NCI-H2081 (cell line): ENCODE measurements at places on chromosomes 1 and 21.

- DNase-seq: no peak
Measured at GRCh38 chr1:2091611-2092604, 41.7 kb downstream of the PRKCZ start.

GRCh38 chr1:238001818-238002217 lies 111.1 kb upstream of the ZP4 start:
- no peak for DNase-seq

GRCh38 chr1:32902535-32902920 lies 1.3 kb upstream of the TMEM54 start:
- DNase-seq: no peak

DNA sequence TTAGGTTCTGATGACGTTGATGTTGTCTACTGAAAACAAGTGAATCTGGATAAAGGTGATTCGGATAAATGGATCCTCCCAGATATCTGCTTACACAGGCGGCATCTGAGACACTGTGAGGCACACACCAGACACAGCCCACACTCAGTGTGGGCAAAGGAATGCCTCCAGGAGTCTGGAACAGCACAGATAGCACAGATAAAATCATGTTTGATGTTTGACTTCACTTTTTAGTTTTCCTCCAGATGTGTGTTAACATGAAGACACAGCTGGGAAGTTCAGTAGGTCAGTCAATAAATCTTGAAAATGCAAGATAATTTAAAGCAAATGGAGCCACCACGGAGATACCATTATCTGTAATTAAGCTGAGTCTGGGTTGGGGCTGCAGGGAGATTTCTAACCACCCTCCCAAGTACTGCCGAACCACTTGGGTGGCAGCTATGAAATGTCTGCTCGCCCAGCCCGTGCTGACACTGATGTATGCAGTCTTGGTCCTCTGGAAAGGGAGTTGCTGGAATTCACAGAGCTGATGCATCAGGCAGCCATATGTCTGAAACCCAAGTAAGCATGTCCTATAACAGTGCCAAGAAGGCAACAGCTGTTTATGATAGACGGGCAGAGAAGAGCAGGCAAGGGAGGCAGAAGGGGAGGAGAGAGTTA lies 11.7 kb downstream of the CAPN9 start:
- DNase-seq: no peak

DNA sequence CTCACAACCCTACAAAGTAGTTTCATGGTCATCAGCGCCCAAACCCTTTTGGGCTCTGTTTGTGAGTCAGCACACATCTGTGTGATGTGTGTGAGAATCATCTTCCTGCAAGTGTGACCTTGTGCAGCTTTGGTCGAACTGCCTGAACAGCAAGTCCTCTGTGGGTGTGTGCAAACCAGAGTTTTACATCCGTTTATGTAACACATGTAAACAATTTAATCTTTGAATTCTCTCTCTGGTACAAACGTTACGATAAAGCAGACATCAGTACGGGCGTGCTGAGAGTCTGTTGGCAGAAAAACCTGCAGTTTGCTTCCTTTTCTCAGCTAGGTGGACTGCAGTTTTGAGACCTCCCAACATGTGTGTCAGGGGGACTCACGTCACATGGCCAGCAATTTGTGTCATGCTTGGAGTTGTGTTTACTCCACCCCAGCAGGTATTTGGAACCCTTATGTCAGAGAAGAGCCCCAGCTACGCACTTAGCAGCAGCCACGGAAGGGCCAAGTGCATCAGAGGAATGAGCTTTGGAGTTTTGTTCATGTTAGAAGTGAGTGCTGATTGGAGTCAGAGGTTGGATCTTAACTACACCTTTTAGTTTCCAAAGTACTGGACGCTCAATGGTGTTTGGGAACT lies 230.8 kb downstream of the PAPPA2 start:
- DNase-seq: no peak

DNA sequence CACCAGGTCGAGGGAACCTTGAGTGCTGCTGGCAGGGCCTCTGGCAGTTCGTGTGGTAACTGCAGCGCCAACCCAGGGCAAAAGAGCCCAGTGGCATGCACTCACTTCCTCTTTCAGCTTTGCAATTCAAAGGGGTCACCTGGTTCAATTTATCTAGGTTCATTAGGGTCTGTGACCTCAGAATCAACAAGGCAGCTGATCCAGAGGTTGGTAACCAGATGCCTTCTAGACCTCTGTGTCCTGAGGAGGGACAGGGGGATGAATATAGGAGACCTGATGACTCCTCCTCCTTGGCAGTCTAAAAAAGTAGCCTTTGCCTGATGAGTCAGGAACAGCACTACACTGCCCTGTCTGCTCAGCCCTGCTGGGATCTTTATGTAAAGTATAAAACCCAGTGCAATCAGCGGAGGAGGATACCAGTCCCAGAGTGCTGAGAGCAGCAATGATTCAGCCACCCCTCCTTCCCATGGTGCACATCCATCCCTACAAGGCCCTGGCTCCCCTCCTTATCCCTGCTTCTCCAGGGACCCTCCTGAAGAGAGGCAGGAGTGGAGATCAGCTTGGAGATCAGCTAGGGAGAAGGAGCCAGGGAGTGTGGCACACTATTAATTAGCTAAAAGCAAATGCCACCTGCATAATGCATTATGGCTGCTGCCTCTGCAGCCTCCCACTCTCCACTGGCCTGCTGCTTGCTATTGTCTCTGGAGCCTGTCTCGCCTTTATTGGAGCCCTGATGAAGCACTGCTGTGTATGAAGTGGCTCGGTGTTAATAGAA lies 11.2 kb upstream of the FMOD start:
- peak; percentile 64 for DNase-seq

DNA sequence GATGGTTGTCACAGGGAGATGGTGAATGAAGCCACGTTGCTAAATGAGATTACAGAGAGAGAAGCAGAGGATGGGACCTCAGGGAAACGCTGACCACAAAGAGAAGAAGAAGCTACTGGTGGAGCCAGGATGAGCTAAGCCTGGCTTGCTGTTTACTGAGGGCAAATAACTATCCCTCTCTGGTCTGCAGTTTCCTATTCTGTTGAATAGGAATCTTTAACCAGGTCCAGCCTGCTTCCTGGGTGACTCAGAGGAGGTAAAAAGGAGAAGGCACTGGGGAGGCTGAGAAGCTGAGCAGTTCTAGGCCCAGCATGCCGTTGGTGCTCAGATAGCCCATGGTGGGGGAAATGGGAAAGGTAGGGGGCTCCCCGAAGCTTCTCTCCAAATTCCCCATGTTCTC lies 29.6 kb downstream of the DMBX1 start:
- DNase-seq: no peak

DNA sequence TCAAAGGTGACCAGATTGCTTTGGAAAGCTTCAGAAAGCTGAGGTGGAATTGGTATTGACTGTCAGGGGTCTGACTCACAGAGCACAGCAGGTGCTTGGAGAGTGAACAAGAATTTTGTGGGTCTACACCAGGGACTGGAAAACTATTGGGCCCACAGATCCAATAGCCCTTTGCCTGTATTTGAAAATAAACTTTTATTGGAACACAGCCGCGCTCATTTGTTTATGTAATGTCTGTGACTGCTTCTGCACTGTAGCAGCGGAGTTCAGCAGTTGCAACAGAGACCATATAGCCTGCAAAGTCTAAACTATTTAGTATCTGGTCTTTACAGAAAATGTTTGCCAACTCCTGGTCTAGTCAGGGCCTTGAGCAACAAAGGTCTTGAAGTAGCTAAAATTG lies 315.6 kb downstream of the NFIA start:
- DNase-seq: no peak

- no peak for DNase-seq
Measured at GRCh38 chr1:175687622-175688415, 55.6 kb downstream of the TNR start.

DNA sequence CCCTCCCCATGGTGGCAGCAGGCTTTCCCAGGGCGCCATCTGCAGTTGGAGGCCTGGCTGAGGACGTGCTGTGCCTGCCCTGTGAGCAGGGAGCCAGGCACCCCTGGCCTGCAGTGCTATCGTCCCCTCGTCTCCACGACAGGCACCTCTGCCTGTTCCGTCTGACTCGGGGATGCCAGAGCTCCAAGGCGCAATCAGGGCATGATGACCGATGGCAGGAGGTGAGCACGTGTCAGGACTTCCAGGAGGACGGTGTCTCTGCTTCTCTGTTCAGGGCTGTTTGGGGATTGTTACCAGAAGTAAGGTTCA lies 125.2 kb downstream of the PCBP3 start:
- DNase-seq: no peak

GRCh38 chr1:203619091-203619780 lies 7.4 kb upstream of the ATP2B4 start:
- no peak for DNase-seq

- DNase-seq: no peak
Measured at GRCh38 chr1:223201967-223202366, 58.9 kb upstream of the TLR5 start.

DNA sequence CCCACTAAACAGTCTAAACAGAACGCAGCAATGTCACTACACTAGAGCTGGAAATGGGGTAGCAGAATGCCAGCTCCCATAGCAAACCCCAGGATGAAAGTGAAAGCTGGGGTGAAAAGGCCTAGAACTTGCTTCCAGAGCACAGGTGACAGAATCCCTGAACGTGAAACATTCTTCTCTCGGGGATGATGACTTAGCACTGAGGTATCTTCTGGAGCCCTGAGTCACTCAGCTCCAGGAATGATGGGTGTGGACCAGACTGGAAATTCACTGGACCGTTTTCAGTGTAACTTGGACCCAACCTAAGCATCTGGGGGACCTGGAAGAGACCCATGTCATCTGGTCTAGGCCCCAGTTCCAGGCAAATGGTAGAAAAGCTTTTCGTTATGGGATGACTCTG lies 108.9 kb downstream of the CDC7 start:
- DNase-seq: no peak

DNA sequence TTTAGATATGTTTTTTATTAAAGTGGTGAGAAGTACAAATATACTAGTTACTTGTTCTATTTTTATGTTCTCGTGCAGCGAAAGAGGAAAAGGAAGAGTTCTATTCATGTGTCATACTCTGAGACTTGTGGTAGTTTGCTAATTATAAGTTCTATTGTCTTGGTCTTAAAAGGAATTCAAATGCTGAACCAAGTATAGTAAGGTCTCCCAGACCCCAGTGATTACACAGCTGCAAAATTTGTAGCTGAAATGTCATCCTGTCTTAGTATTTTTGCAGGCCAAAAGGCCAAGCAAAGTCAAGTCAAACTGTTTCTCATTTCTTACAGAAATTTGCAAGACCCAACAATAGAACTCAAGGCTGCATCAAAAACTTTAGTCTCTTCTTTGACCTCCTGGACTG lies 268.7 kb downstream of the CHRM3 start:
- DNase-seq: no peak

- DNase-seq: no peak
Measured at GRCh38 chr1:209720826-209721225, 16.2 kb downstream of the HSD11B1 start.

DNA sequence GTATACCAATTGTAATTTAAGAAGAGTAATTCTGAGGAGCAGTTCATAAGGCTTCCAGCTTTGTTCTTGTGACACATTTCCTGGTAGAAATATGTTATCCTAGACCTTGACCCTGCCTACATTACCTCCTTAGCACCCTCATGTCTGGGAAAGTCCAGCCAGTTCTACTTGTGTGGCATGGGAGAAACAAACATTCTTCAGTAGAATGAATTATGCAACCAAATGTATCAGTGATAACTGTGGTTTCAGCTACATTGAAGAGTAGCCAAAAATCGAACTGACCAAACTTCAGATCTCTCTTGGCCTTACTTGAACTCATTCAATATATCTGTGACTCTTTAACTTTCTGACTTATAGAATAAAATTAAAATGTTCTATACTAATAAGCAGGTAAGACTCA lies 308.1 kb upstream of the LYPLAL1 start:
- DNase-seq: no peak

DNA sequence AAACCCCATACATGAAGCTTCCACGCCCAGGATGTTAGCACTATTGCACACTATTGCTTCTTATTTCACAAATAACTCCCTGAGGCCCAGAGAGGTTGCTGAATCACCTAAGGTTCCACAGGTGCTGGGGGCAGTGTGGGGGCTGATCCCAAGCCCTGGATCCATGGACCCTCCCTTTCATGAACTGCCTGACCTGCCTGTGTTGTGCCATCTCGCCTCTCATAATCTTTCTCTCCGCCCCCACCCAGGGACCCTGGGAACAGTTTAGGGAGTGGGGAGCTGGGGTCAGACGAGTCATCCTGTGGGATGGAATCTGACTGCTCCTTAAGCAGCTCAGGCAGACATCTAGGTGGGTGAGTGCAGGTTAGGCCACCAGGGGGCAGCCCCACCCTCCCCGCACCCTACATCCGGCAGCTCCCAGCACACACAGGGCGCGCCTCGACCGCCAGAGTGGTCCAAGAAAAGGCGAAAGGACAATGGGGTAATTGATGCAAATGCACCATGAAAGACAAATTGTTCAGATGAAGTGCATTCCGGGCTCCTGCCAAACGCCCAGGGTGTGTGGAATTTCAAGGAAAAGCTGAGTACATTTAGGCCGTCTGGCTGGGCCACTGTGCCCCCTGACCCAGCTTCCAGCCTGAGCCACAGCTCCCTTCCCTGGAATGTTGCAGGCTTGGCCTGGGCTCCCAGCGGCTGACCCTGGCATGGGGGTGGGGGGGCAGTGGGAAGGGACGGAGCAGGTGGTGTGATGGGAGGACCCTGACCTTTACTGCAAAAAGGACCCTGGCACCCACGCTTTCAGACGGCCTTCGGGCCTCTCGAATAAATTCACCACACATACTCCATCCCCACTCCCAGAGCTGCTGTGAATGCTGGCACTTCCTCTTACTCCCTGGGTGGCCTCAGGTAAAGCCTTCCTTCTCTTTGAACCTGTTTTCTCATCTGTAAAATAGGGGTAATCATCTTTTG lies 20.8 kb downstream of the PHLDA3 start:
- DNase-seq: peak; percentile 43

DNA sequence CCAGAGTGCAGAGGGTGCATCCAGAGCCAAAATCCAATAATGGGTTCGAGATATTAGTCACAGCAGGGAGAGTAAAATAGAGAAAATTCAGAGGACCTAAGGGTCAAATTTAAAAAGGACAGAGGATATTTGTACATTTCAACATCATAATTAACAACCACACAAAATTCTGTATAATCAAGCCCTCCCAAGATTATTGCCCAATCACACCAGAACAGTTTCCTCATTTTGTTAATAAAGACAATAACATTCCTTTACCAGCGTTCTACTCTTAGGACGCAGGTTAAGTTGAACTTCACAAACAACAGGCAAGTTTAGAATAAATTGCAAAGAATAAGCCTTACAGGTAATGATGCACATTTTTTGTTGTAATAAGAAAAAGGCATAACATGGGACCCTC lies 462.8 kb downstream of the PTPRC start:
- no peak for DNase-seq

DNA sequence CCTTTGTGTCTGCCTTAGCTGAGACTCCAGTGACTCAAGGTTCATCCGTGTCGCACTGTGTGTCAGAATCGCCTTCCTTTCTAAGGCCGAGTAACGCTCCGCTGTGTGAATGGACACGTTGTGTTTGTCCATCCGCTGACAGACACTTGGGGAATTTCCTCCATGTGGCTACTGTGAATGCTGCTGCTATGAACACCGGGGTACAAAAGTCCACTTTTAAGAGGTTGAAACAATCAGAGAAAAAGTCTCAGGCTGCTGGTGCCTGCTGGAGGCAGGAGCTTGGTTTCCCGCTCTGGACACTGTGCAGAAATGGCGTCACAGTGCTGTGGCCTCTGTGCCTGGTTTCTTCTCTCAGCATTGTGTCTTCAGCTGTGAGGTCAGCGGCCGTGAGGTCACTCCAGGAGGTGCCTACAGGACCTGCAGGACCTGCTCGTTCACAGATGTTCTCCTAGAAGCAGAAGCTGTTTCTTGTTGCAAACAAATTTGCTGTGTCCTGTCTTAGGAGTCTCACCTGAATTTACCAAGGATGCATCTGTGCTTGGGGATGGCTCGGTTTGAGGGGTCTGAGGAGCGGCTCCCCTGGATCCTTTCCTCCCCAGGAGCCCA lies 34.2 kb downstream of the KRTAP10-1 start:
- no peak for DNase-seq
